Cortex of kidney (tissue), 1 donor: ENCODE measurements at places on chromosomes 13 and 19.

DNA sequence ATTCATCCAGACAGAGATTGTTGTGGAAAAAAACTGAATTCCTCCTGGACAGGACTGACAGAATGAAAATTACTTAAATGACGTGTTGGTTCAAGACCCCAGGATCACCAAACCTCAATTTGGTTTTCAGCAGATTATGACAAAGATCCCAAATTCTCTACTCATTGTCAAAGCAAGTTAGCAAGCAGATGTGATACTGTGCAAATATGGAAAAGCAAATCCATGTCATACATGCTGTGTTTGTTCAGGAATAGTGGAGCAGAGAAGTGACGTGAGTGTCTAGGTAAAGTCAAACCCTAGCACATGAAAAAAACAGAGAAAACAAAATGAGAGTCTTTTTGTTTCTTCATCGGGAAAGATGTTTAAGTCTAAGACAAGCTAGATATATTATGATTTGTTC is 169.2 kb upstream of the NBEA start:
- DNase-seq = no peak

GRCh38 chr19:1987197-1988187 is 28.0 kb downstream of the BTBD2 start:
- no peak for DNase-seq

GRCh38 chr19:31519256-31519655 is 170.0 kb upstream of the TSHZ3 start:
- DNase-seq = no peak

DNA sequence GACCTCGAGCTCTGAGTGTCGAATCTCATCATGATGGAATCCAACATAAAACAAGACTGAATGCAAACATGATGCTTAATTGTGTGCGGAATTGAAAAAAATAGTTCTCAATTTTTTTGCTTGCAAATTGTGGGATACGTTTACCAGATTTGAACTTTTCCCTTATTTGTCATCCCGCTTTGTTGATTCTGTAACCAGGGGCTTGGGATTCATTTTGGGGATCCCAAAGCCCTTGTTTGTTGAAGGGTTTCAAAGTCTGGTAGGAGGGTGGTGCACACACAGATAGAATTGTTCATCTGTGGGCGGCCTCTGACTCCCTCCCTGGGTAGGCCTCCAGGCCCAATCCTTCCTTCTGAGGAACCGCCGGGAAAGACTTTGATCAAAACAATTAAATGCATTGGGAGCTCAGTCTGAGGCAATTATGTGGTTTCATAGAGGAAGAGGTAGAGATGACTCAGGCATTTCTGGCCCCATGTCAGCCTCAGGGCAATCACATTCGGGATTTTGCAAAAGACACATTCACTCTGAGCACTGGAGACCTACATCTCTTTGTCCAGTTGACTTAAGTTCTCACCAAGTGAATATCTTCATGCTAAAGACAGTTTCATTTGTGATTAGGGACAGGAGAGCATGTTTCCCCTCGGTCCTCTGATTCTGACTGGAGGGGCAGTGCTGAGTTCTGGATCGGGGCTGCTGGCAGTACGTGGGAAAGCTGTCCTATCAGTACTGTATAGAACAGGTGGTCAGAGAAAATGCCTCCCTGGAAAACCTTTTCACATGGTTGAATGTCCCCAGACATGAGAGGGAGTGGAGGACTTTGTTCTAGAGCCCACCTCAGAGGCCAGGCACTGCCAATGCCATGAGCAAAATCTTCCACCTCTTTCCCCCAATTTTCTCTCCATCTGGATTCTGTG is 27.8 kb upstream of the IGFL4 start:
- DNase-seq = no peak
